ENCODE measurements at places on chromosomes 2 and 18.

DNA sequence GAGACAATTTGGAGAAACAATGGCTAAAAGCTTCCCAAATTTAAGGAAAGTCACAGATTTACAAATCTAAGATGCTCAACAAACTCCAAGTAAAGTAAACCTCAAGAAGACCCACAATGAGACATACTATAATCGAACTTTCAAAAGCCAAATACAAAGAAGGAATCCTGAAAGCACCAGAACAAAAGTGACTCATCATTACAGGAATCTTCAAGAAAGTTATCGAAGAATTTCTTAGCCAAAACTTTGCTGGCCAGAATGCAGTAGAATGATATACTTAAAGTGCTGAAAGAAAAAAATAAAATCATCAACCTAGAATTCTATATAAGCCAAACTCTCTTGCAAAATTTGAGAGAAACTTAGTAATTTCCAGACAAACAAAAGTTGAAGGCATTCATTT, 106.5 kb upstream of the TMEM200C start:
- no peak for DNase-seq

DNA sequence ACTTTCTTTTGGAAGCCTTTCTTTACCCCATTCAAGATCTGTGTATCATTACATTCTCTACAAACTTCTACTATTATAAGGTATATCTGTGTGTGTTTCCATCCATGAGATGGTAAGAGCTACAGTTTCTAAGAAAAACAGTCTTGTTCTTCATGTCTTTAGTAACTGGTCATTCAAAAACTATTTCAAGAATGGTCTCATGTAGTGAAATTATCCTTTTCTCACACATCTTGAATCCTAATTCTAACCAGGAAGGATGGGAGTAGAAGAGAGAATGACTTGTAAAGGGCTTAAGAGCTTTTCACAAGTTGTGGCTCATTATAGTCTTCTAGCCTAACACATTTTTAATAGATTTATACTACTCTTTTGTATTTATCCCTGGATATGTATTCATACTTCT, 47.3 kb downstream of the ROCK1 start:
- DNase-seq = no peak

- DNase-seq = no peak
These were observed 2.4 kb downstream of the FHL2 start for GRCh38 chr2:105396254-105397024.

DNA sequence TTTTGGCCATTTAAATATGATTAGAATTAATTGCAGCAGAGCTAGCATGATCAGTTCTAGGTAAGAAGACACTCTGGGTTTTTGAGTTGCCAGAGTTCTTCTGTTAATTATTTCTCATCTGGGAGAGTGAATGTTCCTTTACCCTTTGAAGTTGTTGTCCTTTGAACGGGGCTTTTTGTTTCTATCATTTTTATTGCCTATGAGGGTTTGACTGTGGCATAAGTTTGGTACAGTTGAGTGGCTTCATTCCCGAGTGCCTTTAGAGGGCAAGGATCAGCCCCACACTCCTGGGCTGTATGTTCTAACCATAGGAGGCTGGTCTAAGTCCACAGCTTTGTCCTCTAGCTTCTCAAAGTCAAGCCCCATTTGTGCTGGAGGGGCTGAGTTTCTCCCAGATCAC, 804.3 kb downstream of the KCNJ3 start:
- no peak for DNase-seq

DNA sequence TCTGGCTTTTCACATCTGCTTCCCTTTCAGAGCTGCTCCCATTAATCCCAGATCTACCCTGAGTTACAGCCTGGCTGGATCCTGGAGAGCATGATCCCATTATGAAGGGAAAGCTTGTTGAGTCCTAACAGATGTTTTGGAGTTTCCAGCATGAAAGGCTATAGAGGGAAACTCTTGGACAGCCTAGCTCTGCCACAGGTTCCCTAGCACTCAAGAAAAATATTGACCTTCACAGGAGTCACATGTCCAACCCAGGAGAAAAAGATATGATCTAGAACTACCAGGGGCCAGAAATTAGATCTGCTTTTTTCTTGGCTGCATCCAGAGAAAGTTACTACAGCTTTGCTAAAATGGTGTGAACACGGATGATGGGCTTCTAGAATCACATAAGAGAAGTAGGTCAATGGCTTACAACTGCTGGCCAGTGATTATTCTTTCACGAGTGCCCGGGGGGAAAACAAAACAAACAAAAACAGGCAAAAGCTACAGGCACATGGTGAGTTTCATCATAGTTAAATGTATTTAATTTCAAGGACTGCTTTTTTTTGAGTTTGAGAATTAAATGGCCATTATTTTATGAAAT, 15.9 kb downstream of the CCDC93 start:
- DNase-seq = no peak

DNA sequence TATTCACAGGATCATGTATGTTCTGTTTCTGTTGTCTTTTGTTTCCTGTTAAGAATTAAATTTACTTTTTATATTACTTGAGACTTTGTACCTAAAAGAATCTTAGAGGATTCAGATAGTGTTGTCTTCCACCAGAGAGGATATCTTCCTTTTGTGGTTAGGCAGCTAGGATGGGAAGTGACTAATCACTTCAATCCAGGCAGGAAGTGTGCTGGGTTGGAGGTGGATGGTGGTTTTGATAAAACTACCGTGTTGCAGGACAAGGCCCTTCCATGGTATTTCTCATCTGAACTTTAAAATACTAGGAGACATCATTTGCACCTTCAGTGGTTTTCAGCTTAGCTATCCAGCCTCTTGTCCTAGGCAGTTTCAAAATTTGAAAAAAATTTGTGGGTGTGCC, 728.6 kb upstream of the CDH2 start:
- DNase-seq = no peak

DNA sequence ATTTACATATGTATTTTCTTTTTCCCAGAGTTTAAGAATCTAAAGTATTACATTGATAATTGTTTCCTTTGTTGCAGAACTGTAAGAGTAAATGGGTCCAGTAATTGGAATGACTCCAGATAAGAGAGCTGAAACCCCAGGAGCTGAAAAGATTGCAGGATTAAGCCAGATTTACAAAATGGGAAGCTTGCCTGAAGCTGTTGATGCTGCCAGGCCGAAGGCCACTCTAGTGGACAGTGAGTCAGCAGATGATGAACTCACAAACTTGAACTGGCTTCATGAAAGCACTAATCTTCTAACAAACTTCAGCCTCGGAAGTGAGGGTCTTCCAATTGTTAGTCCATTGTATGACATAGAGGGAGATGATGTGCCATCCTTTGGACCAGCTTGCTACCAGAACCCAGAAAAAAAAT, 183.8 kb upstream of the STON1 start:
- DNase-seq = no peak

- DNase-seq = no peak
These were observed 465.5 kb upstream of the FSHR start for GRCh38 chr2:49619804-49620203.

DNA sequence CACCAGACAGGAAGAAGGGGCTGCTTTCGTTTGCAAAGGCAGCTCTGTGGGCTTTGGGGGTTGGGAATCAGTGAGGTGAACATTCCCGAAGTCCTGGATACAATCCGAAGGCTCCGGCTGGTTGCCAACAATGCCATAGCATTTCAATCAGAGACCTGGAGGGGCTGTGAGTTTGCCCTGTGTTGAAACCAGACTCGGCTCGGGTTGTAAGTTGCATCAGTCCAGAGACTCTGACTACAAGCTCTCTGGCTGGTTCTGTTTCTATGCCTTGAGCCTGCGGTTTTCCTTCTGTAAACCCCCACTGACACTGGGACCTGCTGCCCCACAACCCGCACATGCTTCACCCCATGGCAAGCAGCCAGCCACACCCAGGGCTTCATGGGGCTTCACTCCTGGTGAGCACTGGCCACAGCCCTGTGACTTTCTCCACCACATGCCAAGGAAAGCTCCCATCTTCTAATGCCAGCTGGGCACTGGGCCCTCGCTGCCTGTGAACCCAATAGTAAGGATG, 85.7 kb upstream of the ODC1 start:
- DNase-seq = no peak

DNA sequence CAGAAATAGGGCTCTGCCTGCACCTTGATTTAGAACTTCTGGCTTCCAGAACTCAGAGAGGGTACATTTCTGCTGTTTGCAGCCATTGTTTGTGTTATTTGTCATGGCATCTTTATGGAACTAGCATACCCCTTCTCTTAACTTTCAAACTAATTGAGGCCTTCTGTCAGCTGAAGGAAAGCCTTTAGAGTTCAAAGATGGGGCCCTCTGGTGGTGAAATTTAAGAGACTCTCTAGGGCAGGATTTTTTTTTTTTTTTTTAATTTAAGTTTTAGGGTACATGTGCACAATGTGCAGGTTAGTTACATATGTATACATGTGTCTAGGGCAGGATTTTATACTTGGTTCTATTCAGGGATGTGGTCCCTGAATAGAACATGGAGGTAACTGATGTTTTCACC, 260.6 kb upstream of the LINC00305 start:
- DNase-seq = no peak

- no peak for DNase-seq
These were observed 280.0 kb downstream of the FIGN start for GRCh38 chr2:163455815-163456214.

GRCh38 chr18:64322189-64322588, 173.3 kb upstream of the LINC00305 start:
- DNase-seq = no peak

- no peak for DNase-seq
These were observed 14.8 kb upstream of the DTNA start for GRCh38 chr18:34695310-34695709.
